ENCODE measurements at places on chromosomes 12 and 14.

- DNase-seq: no peak
Measured at GRCh38 chr14:95562892-95563685, 28.2 kb downstream of the GLRX5 start.

DNA sequence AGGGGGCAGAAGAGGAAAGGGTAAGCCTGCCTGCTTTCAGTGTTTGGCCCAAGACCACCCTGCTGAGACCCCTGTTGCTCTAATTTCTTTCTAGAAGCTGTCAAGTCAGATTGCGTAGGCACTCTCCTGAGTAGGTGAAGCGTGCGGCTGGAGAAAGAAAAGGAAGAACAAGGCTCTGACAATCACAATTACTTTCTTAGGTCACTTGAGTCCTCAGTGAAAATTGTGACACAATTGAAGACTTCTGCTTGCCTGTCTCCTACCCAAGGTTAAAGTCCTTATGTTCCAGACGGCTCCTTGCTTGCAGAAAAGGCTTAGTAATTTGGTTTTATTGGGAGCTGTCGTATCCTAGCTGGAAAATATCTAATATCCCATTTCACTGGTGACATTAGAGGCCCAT is 721 bp upstream of the CTSG start:
- DNase-seq: no peak

DNA sequence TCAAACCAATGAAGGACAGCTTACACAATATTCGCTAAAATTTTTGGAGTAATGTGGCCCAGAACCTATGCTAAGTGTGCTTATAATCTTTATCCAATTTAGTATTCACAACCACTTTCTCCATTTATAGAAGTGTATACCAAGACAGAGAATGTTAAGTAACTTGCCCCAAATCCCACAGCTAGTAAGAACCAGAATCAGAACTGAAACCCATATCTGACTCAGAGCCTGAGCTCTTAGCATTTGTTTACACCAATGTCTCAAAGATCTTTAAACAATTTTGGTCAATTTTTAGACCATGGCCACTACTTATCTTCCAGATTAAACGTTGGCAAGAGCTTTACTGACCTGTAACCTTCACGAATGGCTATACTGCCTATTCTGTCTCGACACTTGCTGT is 53.0 kb downstream of the PAPLN start:
- no peak for DNase-seq

DNA sequence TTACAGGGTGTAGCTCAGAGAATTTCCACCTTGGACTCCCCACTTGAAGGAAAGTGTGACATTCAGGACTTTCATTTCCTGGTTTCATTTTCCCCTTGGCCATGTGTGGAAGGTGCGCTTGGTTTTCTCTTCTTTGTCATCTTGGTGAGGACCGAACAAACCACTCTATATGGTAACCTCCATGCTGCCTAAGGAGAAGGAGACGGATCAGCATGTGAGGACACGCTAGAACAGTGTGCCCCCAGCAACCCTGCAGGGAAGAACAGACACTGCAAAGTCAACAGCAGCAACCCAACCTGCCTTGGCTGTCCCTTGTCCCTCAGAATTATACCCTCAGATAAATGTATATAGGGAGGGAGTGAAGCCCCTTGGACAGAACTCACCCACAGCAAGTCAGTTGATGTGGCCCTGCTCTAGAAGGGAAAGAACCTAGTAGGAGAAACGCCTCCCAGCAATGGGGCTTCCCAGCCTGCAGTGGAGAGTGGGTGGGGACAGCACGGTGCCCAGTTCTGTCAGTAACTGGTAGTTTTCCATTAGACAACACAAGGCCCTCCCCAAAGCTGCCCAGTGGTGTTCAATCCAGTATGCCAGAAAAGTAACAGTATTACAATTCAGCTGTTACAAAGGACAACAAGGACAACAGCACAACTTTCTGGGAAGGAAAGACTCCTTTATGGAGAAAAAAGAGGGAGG is 18.9 kb upstream of the COCH start:
- no peak for DNase-seq

DNA sequence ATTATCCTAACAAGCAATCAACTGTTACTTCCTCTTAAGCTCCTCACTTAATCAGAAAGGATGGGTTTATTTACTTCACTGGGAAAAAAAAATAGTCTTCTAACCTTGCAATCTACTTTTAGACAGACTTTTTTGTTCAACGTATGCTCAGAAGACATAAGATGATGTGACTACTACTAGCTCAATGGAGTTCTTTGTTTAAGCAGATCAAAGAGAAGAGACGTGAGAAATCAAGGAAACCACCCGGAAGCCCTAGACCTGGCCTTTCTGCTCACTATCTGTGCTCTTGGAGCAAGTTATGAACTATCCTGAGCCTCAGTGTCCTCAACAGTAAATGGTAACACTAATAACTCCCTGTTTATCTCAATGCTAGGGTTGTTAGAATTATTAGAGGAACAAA is 78.5 kb downstream of the ARMH4 start:
- DNase-seq: no peak

DNA sequence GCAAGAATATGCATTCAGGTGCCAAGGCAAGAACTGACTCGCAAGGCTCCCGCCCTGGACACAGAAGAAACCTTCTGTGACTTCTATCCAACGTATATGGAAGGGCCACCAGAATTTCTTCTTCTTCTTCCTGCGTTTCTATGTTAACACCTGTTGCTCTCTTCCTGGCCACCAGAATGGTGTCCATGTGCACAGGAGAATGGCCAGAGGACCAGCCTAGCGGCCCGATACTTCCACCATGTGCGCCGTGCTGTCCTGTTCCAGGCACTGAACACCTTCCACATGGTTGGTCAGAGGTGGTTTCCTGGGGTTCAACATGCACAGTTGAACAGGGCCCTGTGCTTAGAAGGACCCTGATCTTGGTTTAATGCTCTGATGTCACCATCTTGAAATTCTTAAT is 455.8 kb downstream of the BCL11B start:
- DNase-seq: no peak
